Right hindlimb (tissue), 1 donor: ENCODE measurements at places on chromosomes 16 and 17.

GRCh38 chr16:10172848-10173655 lies 9.2 kb downstream of the GRIN2A start:
- DNase-seq: no peak

- DNase-seq: peak; percentile 93
Observed at GRCh38 chr17:65560628-65561451, 608 bp downstream of the AXIN2 start.

- DNase-seq: no peak
Observed at GRCh38 chr17:4838309-4838785, 5.2 kb downstream of the MINK1 start.

GRCh38 chr16:67674851-67675578 lies 8.4 kb downstream of the C16orf86 start:
- DNase-seq: no peak

GRCh38 chr16:48831076-48831722 lies 221.2 kb upstream of the N4BP1 start:
- no peak for DNase-seq

DNA sequence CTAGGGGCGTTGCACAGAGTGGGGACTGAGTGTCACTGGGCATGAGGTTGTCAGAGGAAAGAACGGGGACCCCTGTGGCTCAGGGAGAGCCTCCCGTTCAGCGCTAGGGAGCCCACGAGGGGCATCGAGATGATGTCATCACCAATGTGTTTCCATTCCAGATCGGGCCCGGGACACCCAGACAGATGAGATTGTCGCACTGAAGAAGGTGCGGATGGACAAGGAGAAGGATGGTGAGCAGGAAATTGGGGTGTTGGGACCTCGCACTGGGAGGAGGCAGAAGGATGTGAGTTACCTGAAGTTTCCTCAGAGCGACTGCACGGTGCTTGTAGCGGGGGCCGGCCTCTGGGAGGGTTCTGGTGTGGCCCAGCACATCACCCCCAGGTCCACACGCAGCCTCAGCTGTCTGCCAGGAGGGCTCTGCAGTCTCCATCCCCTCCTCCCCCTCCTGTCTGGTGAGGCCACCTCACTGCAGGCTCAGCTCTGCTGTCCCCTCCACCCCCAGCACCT lies 4.0 kb downstream of the CDK10 start:
- DNase-seq: peak; percentile 11

- no peak for DNase-seq
Observed at GRCh38 chr17:49939318-49939717, 29.7 kb upstream of the DLX4 start.

- peak; percentile 69 for DNase-seq
Observed at GRCh38 chr17:78862073-78863023, 21.7 kb upstream of the USP36 start.

GRCh38 chr17:16013943-16014407 lies 14.4 kb downstream of the TTC19 start:
- DNase-seq: no peak

- no peak for DNase-seq
Observed at GRCh38 chr17:42203354-42203753, 9.1 kb upstream of the GHDC start.

GRCh38 chr16:86044241-86044671 lies 145.3 kb downstream of the IRF8 start:
- no peak for DNase-seq

GRCh38 chr17:8843344-8843743 lies 24.1 kb downstream of the PIK3R6 start:
- no peak for DNase-seq

DNA sequence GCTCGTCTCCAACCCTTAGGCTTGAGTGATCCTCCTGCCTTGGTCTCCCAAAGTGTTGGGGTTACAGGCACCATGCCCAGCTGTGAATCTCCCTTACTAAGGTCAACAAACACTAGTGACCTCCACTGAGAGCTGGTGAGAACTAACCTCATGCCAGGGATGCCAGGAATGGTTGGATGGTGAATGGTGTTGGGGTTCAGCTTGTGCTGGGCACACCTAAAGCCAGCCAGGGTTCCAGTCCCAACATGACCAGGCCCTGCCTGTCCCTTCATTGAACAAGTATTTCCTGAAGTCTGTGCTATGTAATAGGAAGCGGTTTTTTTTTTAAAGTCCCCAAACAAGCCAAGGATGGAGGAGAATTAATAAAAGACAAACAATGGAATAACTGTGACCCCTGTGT lies 56.0 kb upstream of the TOB1 start:
- no peak for DNase-seq

GRCh38 chr16:20626966-20627365 lies 50.8 kb upstream of the ACSM2B start:
- DNase-seq: no peak

GRCh38 chr17:19338031-19338990 lies 24.2 kb downstream of the B9D1 start:
- DNase-seq: no peak

DNA sequence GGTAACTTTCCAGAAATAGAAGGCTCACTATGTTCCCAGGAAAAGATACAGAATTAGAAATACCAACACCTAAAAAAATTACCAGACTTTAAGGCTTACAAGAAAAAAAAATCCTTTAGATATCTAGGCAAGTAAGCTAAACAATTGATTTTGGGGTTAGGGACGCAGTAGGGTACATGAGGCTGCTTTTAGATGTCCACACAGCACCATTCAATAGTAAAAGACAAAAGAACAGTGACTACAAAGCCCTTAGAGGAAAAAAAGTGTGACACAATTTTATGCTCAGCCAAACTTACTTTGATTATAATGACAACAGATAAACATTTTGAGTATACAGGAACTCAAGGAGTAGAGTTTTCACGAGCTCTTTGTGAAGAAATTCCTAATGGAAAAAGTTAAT lies 29.9 kb downstream of the METTL16 start:
- no peak for DNase-seq

DNA sequence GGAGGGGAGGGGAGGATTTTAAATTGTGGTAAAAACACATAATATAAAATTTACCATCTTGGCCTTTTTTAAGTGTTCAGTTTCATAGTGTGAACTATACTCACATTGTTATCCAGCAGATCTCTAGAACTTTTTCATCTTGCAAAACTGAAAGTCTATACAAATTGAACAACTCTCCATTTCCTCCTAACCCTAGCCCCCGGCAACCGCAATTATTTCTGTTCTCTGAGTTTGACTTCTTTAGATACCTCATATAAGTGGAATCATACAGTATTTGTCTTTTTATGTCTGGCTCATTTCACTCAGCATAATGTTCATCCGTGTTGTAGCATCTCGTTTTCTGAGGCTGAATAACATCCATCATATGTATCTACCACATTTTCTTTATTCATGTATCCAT lies 30.0 kb upstream of the MRTFB start:
- no peak for DNase-seq

- DNase-seq: no peak
Observed at GRCh38 chr17:74214484-74215341, 1.3 kb downstream of the TTYH2 start.

DNA sequence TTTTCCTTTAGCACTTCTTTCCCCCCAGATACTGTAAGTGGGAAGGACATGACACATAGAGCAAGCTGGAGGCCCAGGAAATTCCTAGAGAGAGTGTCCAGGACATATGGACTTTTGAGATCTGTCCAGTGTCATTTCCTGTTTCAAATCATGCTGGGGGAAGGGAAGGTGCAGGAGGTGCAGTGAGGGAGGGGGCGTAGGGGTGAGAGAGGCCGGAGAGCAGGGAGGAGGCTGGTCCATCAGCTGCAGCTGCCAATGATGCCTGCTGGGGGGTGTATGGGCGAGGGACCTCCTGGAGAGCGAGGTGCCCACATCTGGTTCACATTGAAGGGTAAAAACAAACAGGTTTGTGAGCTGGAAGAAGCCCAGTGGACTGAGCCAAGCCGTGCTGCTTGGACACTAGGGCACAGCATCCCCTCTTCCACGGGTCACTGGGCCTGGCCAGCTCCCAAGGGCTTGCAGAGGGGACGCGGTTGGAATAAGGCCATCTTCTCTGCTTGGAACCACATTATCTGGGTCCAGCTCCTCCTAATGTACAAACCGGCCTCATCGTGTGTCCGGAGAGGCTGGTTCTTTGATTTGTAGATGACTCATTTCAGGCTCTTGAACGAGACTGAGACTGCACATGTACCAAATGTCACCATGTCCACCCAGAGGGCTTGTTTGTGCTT lies 70.4 kb upstream of the SMURF2 start:
- DNase-seq: peak; percentile 66

GRCh38 chr16:29757950-29758466 lies 12.2 kb upstream of the C16orf54 start:
- DNase-seq: no peak

DNA sequence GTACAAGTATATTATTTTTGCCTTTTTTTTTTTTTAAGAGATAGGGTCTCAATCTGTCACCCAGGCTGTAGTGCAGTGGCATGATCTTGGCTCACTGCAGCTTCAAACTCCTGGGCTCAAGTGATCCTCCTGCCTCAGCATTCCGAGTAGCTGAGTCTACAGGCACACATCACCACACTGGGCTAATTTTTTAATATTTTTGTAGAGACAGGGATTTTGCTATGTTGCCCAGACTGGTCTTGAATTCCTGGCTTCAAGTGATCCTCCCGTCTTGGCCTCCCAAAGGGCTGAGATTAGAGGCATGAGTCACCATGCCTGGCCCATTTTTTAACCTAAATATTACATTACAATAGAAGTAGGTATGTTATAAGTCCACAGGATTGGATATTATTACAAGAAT lies 3.2 kb downstream of the TERB1 start:
- no peak for DNase-seq

GRCh38 chr16:12245921-12246720 lies 269.6 kb downstream of the SNX29 start:
- no peak for DNase-seq

DNA sequence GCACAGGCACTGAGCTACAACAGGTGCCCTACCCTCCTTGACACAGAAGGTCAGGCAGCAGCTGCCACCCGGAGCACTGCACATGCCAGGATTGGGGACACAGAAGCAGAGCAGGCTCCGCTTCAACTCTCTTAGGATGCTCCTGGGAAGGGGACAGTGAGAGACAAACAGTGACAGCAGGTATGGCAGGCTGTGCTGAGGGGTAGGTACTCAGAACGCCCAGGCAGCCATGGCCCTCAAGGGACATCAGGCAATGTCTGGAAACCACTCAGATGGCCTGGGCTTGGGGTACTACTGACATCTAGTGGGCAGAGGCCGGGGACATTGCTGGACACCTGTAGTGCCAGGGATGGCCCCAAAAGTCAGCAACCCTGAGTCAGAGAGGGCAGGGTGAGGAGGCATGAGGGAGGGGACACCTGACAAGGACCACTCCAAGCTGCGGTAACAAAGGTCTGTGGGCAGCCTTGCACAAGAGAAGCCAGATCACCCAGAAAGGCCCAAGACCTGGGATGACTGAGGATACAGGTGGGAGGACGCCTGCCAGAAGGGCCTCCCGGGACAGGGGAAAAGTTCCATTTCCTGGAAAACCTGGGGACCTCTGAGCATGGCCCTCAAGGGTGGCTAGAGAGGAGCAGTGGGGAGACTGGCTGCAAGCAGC lies 21.2 kb downstream of the PEMT start:
- no peak for DNase-seq

- DNase-seq: no peak
Observed at GRCh38 chr17:38469875-38470274, 41.6 kb downstream of the ARHGAP23 start.

- no peak for DNase-seq
Observed at GRCh38 chr16:49213594-49213993, 68.0 kb downstream of the CBLN1 start.

DNA sequence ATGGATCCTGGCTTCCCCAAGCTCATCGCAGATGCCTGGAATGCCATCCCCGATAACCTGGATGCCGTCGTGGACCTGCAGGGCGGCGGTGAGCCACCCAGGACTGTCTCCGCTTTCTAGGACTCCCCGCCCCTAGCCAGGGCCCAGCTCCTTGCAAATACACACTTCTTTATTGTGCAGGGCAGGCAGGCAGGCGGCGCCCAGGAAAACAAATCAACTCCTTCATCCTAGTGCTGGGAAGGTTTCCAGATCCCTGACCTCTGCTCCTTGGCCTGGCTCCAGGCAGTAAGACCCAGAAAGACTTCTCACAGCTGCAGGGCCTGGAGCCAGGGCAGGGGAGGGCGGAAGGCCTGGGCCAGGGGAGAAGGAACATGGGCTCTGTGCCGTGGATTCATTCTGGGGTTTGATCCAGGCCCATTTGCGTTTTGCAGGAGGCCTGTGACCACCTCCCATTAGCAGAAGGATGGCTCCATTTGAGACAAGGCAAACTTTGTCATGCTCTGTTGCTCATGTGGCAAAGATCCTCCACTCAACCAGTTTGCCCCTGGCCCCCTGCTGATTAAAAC lies 6.0 kb upstream of the LPCAT2 start:
- peak; percentile 95 for DNase-seq

DNA sequence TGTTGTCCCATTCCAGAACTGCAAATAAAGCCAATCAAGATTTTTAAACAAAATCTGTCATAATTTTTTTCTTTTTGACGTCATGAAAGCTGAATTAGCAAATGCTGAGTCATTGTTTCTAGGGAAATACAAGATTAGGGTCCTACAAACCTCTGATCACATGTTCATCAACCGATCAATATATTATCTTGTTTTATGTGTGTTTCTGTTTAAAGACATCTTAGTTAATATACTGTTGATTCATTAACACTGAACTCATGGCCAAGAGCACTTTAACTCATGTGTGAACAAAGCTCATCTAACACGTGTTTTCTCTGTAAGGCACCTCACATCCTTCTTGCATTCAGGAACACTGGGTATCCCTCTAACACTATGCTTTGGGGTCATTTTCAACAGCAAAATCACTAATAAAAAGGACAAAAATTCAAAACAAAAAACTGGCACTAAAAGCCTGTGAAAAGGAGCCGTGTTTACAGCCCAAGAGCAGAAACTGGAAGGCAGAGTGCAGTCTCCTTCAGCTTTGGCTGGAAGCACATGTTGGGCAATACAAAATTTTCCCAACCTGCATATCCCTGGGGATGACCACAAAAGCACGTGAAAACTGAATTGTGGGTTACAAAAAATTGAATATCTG lies 102.5 kb downstream of the PARN start:
- no peak for DNase-seq

DNA sequence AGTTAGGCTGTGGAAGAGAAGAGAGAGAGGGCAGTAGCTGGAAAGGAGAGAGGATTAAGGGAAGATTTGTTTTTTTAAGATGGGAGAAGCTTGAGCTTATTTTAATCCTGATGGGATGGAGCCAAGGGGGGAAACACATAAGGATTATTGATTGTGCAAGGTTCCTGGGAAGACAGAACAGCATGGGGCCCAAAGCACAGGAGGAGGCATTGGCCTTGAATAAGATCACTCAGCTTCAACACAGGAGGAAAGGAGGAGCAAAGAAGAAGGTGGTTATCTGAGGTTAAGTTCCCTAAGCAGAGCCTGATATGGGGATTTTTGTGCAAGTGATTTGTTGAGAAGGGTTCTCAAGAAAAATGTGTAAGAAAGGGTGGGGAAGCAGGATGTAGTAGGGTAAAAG lies 169.8 kb downstream of the ABCC12 start:
- no peak for DNase-seq
